ENCODE measurements at places on chromosomes 7 and 10. TPM values are rescaled to one million over a fixed set of nuclear protein-coding genes. Genes with fewer than 3 reads are reported as not detected.

The ADCK2 gene
- 32.3 TPM for total RNA-seq

The ATG9B gene
- total RNA-seq = 0.07 TPM

The ASCC1 gene
- total RNA-seq = 21.4 TPM

The C10orf71 gene
- total RNA-seq = not detected

The SPOCK2 gene
- total RNA-seq = 27.9 TPM

The BTAF1 gene
- total RNA-seq = 35.2 TPM

The PPP1R17 gene
- total RNA-seq = not detected

The LRIT1 gene
- not detected for total RNA-seq

DNA sequence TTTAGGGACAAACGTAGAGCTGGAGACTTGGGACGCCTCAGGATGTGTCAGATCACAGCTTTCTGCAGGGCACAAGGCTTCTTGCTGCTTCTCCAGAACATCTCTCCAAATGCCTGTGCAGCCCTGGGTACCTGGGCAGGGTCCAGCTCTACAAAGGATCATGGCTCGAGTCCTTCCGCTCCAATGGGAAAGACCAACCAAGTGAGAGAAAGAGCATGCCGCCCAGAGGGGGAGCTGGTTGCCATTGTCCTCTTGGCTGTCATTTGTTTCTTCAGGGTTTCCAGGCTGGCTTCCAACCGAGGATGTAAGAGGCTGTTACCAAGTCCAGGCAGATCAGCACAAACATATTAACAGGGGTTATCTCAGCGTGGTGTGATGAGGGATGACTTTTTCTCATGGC, 5.6 kb upstream of the LEP start:
- no peak for DNase-seq

DNA sequence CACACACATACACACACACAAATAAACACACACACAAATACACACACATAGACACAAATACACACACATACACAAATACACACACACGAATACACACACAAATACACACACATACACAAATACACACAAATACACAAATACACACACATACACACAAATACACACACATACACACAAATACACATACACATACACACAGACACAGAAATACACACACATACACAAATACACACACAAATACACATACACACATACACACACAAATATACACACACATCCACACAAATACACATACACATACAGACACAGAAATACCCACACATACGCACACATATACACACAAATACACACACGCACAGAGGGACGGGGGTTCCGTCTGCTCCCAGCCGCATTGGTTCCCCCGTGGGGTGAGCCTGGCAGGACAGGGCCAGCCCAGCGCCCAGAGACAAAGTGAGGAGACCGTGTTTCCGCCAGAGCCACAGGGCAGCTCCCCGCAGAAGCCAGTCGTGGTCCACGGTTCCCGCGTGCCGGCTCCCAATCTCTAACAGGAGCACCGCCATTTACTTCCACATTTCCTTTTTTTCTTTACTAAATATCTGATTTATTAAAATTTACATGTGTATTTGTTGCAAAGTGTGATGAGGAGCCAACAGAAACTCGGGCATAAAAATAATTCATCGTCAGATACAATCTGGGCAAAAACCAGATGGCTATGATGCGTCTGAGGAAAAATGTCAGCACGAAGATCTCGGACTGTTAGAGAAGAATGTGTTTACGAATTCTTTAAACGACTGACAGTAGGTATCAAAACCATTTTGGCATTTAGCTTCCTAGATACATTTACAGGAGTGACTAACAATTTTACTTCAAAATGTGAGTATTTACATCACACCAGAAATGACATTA, 3.1 kb upstream of the KNDC1 start:
- no peak for DNase-seq

GRCh38 chr10:36345807-36346206, 703.7 kb upstream of the FZD8 start:
- no peak for DNase-seq

DNA sequence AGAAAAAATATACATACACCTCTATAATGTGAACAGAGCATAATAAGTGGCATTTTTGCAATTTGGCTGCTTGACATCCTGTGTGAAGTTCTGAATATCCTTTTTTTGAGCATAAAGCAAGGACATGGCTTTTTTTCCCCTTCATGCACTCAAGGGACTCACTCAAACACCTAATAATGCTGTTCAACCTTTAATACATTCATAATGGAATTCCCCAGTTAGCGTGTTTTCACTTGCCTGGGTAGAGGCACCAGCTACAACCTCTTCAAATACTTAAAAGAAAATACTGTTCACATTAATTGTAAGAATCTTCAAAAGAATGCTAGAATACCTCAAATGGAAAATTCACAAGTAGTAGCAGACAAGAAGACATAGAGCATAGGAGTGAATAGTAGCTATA, 316.8 kb downstream of the PCDH15 start:
- DNase-seq = no peak

DNA sequence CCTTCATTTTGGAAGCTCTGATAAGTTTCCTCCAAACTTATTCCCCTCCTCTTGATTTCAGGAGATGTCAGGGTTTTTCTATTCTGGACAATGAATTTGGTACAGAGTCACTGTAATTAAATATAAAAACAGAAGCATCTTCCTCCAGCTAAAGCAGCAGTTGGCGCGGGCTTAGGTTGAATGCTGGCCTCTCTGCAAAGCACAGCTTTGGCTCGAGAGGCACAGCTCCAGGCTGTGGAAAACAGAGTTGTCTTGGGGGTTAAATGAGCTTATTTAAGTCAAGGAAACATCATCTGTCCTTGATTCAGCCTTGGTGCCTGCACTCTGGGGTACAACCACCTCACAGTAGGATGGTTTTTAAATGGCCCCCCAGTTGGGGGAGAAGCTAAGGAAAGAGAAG, 35.0 kb upstream of the PDCD4 start:
- no peak for DNase-seq

GRCh38 chr10:69064762-69065328, 23.1 kb upstream of the SRGN start:
- no peak for DNase-seq

GRCh38 chr7:134832367-134832766, 52.9 kb downstream of the CALD1 start:
- no peak for DNase-seq

DNA sequence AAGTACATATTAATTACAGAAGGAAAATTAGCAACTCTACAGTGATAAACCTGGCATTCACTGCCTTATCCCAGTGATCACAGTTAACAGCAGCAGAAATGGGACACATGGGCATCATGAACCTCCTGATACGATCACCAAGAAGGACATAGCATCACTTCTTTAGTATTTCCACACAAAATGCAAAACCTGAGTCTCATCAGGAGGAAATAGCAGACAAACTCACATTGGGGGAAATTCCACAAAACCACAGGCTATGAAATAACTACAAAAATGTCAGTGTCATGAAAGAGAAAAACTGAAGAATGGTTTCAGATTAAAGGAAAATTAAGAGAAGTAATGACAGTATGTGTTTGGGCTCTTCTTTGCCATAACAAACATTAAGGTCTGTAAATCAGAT, 12.0 kb upstream of the PURB start:
- DNase-seq = no peak

- DNase-seq = no peak
Observed at GRCh38 chr10:86287966-86288579, 78.5 kb downstream of the GRID1 start.

- no peak for DNase-seq
Observed at GRCh38 chr7:13057462-13058200, 370.2 kb downstream of the ARL4A start.

DNA sequence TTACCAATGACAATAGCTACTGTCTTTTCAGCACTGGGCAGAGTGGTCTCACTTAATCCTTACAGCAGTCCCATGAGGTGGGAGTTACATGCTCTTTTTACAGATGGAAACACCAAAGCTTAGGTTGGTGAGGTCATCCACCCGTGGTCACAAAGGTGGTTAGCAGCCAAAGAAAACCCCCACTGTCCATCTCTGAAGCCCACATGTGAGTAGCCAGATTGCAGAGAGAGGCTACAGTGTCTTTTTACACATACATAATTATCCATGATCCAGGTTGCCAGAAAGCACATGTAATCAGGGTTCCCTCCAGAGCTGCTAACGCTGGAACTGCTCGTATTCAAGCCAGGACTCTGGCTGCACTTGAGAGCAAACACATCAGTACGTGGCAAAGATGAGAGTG, 24.6 kb upstream of the ANKRD2 start:
- no peak for DNase-seq

DNA sequence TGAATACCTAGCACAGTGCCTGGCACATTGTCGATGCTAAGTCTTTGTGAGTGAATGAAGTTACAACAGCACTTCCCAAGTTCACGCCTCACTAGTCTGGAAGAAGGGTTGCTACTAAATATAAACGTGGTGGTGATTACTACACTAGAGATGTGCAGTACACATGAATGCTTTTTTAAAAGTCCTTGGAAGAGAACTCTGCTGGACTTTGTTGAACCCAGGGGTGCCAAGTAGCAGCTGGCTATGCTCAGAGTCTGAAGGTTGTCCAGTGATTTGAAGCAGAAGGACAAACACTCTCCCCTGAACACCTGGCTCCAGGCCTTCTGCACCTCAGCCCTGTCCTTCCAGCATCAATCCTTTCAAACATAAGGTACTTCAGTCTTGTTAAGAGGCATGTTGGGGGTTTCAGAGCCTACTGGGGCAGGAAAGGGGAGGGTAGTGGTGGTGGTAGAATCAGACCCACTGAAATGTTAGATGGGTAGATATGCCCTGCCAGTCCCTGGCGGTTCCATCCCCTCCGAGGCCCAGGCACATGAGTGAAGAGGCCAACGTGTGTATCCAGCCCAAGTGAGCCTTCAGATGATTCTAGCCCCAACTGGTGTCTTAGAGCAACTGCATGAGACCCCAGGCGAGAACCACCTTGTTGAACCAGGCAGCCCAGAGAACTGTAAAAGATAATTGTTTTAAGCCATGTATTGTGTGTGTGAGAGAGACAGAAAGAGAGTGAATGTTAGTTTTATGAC, 94.4 kb downstream of the TAX1BP1 start:
- peak; percentile 10 for DNase-seq

DNA sequence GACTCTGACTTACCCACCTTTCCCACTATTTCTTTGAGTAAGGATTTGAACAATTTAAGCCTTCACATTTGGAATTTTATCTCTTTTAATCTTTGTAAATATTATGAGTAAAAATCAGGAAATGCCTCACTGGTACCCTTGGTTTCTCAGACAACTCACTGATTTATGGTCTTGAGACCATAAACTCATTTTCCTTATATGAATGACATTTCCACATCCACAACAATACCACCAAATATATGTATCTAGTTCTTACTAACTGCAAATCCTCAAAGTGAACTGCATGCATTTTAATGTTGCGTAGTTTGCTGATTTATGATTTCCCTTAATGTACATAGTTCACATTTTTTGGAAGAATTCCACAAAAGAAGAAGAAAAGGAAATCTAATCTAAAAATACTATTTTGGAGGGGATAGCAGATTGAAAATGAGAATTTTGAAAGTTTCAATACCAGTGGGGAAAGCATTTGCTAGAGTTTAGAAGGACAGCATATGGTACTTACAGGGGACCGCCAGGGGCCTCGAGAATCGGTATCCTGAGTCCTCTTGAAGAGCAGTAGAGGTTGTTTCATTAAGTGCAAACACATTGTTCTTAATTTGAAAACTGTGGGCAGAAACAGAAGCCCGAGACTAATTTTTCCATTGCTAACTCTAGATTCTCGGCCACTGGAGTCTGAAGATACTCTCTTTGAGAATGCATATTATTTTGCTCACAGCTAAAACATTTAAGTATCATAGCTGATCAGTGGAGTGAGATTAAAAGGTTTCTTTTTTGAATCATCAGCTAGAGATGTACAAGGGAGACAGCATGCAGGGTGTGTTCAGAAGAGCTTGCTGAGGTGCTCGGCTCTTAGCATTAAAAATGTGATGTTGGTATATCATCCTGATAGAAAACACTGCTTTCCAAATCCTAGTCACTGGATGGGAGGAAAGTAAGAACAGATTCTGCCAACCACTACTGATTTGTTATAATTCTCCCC, 964.0 kb downstream of the GATA3 start:
- DNase-seq = no peak

- no peak for DNase-seq
Observed at GRCh38 chr7:155916926-155917655, 104.8 kb upstream of the SHH start.

- DNase-seq = no peak
Observed at GRCh38 chr7:26224359-26224758, 22.8 kb downstream of the CBX3 start.

GRCh38 chr10:25867321-25867720, 66.7 kb upstream of the MYO3A start:
- DNase-seq = no peak

DNA sequence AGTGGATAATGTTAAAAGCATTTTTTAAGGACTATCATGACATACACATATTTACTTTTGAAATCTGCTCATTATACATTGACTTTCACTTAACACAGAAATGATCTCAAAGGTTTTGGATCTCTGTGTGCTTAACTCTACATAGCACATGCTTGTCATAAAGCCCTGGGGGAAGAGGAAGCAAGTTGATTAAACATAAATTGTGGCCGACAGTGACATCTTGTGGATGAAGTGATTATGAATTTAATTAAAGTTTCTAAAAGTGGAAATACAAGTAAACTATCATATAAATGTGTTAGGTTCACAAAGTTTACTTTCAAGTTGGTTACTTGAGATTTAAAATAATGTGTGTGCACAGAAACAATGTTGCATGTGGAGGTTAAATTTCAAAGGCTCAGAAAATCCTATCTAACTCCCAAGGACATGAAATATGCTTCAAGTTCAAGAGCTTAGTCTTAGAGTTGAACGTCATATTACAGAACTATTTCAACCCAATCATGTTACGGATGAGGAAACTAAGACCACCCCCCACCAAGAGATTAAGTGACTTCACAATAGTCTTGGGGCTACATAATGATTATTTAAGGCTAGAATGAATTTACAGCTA, 1247.8 kb downstream of the GATA3 start:
- peak; percentile 18 for DNase-seq

DNA sequence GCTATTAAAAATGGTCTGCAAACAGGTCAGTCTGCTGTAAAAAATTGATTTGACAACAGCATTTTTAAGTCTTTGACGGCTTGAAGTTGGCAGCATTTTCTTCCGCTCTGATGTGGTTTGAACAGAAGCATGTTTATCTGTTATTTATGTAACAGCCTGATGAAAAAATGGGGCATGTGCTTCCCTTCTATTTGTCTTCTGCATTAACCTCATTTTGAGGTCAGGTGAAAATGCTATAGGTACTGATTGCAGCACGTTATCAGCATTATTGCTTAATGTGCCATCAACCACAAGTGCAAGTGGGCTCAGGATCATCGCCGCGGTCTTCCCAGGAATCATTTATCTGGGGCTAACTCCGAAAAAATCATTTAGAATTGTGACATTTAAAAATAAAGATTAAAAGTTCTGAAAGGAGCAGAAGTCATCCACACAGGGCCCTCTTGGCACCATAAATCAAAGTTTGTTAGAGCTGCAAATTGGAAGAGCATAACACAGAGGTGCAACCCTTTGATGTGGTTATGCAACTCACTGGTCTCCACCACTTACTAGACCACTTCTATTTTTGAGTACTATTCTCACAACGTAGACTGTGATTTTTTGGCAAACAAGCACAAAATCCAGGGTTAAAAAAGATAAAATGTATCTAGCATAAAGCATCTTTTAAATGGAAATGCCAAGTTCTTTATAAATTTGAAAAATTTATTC, 307.7 kb downstream of the MDFIC start:
- no peak for DNase-seq
